ENCODE measurements at places on chromosomes 1 and 21.

DNA sequence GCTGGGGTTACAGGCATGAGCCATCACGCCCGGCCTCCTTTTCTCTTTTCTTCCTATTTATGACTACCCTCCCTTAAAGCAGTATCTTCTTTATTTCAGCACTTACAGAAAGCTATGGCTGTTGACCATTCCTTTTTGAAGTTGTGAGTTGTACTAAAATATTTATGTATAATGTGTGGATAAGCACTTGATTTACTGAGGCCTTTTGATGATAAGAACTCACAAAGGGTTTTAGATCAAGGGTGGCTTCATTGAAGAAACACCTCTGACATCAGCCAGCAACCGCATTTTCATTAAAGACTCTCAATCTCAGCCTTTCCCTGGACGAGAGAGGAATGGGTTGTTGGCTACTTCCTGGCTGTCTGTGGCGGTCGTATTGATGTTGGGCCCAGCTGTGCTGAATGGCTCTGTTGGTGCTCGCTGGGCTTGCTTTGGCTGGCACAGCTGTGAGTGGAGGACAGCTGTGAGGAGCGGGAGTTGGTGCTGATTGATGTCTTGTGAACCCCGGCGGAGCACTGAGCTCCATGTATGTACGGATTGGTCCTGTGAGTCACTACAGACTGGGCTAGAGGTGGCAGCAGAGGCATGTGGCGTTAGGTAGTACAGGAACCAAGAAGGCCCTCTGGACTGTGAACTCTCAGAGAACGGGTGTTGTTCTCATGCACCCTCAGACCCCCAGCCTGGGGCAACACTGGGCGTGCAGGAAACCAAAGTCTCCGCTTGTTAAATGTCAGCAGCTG is 208.8 kb downstream of the KIF26B start:
- DNase-seq = peak; percentile 85

DNA sequence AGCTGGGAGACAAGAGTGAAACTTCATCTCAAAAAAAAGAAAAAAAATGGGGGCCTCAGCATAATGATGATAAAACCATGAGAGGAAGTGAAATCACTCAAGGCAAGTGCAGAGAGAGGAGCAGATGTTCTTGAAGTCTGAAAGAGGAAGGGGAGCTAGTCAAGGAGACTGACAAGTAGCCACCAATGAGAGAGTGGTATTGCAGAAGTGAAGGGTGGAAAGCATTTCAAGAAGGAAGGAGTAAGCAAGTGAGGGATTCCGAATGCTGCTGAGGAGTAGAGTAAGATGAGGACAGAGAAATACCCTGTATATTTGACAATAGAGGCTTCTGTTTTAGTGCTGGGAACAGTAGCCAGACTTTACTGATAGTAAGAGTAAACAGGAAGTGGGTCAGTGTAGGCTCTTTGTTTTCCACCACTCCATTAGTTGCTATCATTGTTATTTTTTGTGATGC is 2.9 kb downstream of the TATDN3 start:
- no peak for DNase-seq

DNA sequence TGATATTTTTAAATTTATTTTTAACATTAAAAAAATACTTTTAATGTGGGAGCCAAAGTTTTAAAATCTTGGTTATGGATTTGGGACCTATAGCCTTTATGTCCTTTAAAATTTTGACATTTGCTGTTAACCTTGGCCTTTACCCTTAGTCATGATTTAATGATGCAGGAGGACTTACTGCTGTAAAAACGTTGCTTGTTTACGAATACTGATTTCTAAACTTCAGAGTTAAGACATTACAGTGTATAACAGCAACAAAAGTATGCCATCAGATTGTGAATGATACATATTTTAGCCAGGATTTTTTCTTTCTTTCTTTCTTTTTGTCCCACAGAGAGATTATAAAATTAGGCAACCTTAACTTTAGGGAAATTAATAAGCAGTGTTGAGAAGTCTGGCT is 8.9 kb downstream of the RBM15 start:
- no peak for DNase-seq

GRCh38 chr1:221776495-221777301 is 34.8 kb upstream of the DUSP10 start:
- DNase-seq = no peak

GRCh38 chr1:44485934-44486460 is 80.9 kb downstream of the RNF220 start:
- DNase-seq = no peak

- no peak for DNase-seq
Measured at GRCh38 chr1:207027921-207028320, 4.6 kb downstream of the C1orf116 start.

DNA sequence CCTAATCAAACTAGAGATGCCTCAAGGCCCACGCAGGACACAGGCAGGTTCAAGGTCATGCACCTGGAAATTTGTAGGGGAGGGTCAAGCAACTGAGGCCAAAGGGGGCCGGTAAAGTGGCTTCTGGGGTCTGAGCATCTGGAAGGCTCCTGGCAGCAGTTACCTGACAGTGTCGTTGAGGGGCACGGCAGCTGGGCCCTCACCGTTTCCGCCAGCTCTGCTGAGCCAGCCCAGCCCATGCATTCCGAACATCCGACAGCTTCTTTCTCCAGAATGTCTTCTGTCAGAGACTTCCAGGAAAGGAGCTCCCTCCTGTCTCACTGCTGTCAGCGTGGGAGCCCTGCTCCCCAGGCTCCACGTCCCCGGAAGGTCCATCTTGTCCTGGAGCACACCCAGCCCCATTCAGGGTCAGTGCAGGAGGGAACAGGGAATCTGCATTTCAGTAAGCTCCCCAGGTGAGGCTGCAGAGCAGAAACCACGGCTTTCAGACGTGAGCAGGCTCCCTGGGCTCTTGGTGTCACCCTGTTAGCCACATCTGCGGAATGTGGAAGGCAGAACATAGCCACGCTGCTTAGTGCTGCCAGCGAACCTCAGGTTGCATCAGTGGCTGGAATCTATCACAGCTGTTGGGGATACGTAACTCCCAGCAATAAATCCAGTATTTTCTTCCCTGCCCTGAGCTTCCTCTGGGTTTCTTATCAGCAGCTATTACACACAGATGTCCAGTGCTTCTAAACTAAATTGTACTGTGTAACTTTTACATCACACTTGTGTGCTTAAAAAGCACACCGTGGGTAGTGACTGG is 36.3 kb upstream of the FAM3B start:
- no peak for DNase-seq

- DNase-seq = peak; percentile 93
Measured at GRCh38 chr1:94608142-94608851, 66.7 kb upstream of the F3 start.

- DNase-seq = no peak
Measured at GRCh38 chr1:207977876-207978275, 67.0 kb upstream of the CD34 start.

GRCh38 chr1:241413974-241414373 is 57.0 kb upstream of the RGS7 start:
- no peak for DNase-seq

DNA sequence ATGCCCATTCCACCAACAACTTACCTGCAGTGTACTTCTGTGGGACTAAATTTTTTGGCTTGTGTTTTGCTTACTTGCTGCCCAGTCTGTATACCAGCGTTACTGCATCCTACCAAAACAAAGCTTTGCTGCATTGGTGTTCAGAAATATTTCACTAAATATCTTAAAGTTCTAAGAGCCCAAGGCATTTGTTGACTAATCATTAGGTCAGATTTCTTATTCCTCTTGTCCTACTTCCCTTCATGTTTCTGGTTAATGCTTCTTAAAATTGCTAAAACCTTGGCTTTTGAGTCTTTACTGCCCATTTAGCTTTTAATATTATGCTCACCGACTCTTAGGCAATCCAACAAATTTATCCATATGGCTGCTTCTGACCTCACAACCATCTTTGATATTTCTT is 161.8 kb downstream of the DPYD start:
- no peak for DNase-seq

GRCh38 chr1:196380316-196380715 is 227.9 kb downstream of the KCNT2 start:
- DNase-seq = no peak

- no peak for DNase-seq
Measured at GRCh38 chr1:201750120-201750519, 78.8 kb upstream of the IPO9 start.

- DNase-seq = no peak
Measured at GRCh38 chr1:59188413-59189213, 108.3 kb upstream of the FGGY start.

DNA sequence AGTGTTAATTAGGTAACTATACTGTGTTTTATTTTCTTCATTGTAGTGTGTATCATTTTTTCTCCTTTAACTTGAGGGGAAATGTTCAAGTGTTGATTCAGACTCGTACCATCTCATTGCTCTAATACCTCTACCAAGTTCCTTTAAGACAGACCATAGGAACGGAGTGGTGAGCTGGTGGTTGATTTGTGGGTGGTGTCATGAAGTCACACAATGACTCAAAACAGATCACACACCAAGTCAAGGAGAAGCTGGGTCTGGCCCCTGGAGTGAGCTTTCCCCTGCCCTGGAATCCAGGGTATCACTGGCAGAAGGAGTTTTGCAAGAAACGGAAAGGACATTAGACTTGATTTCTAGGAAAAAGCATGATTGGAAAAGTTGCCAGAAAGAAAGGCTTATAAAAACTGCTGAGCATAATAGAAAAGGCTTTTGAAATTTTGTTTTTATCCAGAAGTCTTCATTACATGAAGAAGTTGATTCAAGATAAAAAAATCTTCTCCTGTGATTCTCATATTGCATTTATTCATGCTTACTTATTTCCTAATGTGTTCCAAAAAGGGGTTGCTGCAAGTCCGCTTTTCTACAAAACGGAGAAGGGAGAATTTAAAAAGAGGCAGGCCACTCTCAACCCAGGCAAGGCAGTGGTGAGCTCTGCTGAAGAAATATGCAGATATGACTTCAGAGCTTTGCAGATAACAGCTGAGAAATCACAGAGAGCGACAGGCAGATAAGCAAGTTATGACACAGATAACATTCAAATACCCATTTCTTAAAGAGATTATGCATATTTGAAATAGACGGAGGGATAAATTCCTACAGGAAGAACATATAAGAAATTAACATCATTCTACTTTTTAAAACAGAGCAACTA is 79.7 kb downstream of the TBX19 start:
- no peak for DNase-seq

DNA sequence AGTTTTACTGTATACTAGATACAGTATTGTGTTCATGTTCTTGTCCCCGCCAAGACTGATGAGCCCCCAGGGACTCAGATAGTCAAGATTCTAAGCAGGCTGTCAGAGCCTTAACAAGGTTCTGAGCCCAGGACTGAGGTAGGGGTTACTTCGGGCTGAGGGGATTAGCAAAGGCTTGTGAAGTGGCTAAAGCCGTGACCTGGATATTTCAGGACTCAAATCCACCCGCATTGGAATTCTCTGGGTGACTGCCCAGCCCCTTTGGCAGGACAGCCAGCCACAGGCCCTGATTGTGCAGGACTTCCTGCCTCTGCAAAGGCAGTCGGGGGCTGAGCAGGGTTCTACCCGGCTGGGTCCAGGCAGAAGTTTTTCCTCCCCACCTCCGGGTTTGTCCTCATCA is at the start of gene PLA2G5:
PLA2G5 (plus strand) TSS at position 321 of the 400 bp plus-strand sequence. CDS start 14,637 bp downstream, outside the sequence.
- DNase-seq = no peak

DNA sequence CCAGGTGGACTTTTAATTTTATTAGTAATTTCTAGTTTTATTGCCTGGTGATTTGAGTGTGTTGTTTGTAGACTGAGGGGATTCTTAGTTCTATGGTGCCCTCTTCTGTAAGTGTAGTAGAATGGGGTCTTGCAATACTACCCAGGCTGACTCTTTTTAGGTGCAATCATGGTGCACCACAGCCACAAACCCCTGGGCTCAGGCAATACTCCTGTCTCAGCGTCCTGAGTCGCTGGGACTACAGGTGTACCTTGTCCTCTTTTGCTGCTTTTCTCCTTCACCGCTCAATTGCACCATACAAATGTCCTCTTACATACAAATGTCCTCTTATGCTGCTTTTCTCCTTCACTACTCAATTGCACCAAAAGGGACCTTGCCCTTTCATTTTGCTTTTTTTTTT is 43.1 kb downstream of the SCP2 start:
- DNase-seq = peak; percentile 90

Measured in large intestine (tissue), 12 donors.